Foreskin fibroblast (primary cell): ENCODE measurements at places on chromosomes 4 and X.

DNA sequence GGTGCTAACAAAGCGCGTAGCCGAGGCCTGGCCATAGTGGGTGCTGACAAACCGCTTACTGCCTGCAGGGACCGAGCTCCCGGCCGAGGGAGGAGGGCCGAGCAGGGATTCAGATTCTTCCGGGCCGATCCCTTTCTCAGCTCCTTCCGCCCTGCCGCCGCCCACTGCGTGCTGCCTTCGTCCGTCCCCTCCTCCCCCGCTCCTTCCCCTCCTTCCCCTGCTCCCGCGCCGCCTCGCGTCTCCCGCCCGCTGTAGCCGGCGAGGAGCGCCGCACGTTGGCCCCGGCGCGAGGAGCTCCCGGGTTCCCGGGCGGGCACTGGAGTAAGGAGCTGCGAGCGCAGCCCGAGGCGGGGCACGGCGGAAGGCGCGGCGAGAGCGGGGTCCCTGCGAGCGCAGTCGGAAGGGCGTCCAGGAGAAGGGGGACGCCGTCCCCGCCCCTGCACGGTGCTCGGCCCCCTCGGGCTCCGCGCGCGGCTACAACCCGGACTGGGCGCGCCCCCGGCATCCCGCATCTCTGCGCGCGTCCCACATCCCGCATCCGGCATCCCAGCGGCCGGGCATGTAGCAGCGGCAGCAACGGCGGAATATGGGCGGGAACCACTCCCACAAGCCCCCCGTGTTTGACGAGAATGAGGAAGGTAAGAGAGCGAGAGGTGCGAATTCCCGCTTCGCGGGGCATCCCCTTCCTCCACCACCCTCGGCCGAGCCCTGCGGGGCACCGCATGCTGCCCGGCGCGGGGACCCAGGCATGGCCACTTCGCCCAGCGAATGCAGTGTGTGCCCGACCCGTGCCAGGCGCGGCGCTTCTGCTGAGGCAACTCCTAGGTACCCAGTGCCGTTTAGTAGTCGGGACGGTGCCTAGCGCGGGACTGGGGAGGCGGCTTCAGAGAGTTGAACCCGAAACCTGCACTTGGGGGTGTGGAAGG, at the start of gene STK32B:
TSS of gene STK32B (plus strand) at position 203 of the 926 bp plus-strand sequence.
- DNase-seq: peak; percentile 79

DNA sequence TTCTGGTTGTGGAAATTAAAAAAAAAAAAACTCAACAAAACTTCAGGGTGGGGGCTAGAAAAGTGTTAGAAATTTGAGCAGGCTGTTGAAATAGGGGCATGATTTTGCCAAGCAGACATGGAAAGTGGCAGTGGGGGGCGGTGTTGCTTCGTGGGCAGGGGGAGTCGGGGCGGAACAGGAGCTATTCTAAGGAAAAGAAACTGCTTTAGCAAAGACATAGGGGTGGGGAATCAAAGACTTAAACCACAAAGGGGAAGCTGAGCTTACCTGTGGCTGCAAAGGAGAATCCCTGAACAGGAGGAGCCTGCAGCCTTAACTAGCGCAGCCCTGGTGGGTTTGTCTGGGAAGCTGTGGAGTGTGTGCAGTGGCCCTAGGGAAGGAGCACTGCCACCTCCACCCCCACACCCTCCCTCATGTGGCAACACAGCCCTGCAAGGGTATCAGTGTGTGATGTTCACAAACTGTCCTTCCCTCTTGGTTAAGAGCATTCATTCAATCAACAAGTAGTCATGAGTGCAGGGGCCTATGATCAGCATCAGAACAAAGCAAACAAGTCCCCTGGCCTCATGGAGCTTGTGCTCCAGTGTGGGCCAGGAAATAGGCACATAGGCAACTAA, 20.5 kb downstream of the SEL1L3 start:
- no peak for DNase-seq

GRCh38 chr4:15563871-15564270, 91.3 kb downstream of the FBXL5 start:
- DNase-seq: no peak

GRCh38 chr4:18192901-18193300, 171.3 kb upstream of the LCORL start:
- no peak for DNase-seq

DNA sequence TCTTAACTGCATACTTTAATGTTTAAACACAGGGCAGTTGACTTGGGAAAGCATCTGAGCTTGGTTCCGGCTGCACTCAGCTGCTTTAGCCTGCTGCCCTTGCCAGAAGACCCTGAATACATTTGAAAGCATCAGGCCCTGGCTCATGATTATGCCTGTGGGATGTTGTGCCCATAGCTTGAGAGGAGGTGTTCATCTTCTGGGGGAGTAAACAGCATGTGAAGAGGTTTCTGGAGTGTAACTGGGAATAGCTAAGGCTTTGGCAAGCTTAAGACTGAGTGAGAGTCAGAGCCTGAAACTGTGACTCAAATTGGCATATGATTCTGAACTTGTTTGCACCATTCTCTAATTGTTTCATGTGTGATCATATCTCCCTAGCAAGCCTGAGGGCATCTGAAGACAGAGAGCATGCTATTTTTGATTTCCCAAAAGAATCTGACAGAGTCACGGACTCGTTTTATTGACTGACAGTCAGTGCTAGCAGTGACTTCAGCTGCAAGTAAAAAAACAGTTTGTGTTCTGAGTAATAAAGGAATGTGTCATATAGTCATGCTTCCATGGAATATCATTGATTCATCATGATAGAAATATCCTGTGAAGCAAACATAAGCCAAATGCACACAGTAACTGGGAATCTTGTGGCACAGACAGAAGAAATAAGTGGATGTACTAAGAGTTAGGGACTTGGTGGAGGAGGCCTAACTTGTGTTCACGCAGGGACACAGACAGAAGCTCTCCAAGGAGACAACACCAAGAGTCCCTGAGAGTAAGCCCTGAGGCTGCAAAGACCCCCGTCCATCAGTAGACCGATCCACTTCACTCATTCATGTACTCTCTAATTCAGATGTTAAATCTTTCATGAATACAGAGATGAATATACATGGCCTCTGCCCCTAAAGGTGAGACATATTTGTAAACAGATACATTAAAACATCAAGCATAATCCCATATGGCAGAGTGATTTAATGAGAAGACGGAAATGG, 100.7 kb downstream of the SYNPO2 start:
- peak; percentile 95 for DNase-seq

DNA sequence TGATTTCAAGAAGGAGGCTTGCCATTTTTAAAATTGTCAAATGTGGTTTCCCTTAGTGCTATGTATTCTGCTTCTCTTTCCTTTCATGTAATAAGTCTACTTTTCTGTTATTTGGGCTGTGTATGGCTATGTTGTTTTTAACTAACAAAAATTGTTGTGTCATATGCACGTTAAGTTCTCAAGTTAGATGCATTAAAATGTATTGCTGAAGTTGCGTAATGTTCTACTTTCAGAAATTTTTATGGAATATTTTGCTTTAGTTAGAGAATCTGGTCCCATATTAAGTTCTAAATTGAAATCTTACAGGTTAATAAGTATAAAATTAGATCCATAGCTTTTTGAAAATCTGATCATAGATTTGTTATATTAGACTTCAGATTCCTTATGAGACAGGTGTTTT, 133.2 kb downstream of the TLL1 start:
- no peak for DNase-seq

- peak; percentile 46 for DNase-seq
Observed at GRCh38 chr4:47215759-47216158, 184.4 kb downstream of the GABRB1 start.

DNA sequence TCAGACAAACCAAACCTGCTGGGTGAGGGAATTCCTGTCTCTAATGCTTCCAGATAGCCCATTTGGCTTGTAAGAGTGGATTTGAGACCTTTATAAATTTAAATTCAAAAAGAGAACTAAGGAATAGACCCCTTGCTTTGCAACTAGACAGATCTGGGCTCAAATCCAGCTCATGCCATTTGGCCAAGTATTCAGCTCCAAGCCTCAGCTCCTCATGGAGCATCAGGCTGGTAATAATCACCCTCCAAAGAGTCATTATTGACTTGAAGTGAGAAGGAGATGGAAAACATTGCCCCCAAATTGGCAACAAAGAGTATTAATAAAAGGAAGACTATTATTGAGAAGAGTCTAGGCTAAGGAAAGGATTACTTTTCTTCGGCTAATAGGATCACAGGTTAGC, 134.7 kb downstream of the PDE5A start:
- no peak for DNase-seq

DNA sequence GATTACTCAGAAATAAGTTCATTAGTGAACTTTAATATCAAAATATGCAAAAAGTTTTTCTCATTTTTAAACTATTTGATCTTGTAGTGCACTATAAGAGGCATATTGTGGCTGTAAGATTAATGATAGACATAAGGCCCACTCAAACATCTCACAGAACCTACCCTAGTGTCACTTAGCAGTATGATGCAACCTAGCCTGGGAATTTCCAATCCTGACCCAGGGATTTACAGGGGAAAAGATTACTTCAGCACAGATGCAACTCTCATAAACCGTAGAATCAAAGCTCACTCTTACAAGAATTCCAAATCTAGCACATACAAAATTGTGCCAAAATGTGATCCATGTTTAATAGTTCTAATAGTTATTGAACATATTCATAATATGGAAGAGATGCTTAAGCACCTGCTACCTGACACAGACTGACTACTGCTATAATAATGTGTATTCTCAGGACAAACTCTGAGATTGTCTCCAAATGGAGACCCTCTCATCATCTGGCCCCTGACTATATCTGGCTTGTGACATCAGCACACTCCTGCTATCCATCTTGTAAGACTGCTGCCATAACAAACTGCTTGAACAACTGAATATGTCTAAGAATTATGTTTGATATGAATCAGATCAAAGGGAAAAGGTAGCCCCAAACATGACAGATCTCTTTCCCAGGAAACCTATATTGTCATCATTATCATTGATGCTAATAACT, 271.9 kb downstream of the PABPC4L start:
- no peak for DNase-seq

DNA sequence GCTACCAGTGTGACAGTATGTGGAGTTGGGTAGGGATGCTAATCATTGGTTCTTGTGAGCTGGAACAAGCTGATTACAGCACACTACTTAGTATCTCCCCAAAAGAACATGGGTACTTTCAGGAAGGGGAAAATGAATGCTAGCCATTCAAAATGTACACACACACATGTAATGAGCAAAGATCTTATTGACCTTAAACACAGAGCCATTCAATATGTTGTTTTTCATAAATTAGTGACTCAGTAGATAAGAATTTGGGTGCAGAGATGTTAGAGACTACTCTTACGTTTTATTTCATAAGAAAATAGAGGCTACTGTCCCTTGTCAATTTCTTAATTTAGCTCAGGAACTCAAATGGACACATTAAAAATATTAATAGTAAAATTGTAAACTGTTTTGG, 509.5 kb upstream of the ATOH1 start:
- DNase-seq: peak; percentile 7

- no peak for DNase-seq
Observed at GRCh38 chrX:17247144-17247543, 127.9 kb upstream of the NHS start.

DNA sequence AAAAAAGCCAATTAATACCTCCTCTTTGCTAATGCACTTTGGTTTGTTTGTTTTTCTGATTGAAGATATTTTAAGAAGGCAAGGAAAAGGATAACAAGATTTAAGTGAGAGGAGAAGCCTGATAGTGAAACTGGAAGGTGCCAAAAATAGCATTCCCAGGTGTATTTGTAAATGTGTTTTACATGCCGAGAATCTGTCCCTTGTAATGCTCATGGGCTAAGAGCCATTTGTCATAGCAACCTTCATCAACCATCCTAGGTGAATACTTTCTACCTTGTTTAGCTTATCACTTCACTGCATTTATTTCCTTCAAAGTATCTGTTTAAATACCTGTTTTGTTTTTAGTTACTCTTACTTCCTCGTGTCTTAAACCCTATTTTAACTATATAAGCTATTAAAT, 127.8 kb downstream of the KCTD8 start:
- DNase-seq: no peak

GRCh38 chr4:88892646-88893045, 164.3 kb downstream of the FAM13A start:
- DNase-seq: no peak

GRCh38 chr4:154984148-154984547, 203.1 kb downstream of the RBM46 start:
- no peak for DNase-seq

DNA sequence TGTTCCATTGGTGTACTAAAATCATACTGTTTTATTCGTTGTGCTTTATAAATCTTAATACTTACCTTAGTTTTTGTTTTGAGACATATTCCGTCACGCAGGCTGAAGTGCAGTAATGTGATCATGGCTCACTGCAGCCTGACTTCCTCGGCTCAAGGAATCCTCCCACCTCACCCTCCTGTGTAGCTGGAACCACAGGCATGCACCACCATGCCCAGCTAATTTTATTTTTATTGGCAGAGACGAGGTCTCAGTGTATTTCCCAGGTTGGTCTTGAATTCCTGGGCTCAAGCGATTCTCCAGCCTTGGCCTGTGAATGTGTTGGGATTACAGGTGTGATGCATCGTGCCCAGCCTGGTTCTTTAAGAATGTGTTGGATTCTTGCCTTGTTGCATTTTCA, 24.4 kb upstream of the DCK start:
- no peak for DNase-seq

- DNase-seq: no peak
Observed at GRCh38 chr4:151718984-151719955, 41.5 kb downstream of the GATB start.

GRCh38 chrX:68462653-68463052, 29.4 kb upstream of the OPHN1 start:
- peak; percentile 39 for DNase-seq

DNA sequence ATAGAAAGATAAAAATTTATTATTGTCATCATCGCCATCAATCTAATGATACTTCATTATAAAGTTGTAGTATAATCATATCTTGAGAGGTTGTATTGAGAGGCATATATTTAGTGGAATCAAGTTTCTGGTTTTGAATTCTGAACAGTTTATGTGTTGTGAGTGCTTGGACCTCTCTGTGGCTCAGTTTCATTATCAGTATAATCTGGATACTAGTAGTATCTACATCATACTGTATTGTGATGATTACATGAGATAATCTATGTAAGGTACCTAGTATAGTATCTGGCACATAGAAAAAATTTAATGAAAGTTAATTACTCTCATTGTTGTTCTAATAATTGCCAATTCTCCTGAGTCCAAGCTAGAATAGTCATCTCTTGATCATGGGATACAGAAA, 161.2 kb upstream of the UBQLN2 start:
- DNase-seq: no peak
